ENCODE measurements at places on chromosomes 12 and 14. TPM values are rescaled to one million over a fixed set of nuclear protein-coding genes. Genes with fewer than 3 reads are reported as not detected.

The CACNA2D4 gene
- total RNA-seq, result not detected

The CPNE6 gene
- total RNA-seq, result not detected

The NEUROD4 gene
- not detected for total RNA-seq

The RNF212B gene
- not detected for total RNA-seq

The RTL1 gene
- not detected for total RNA-seq

The DLK1 gene
- total RNA-seq, result 7.2 TPM

The INHBE gene
- not detected for total RNA-seq

The SDR9C7 gene
- total RNA-seq, result not detected

The AICDA gene
- total RNA-seq, result not detected

The PMCH gene
- total RNA-seq, result not detected

The SRGAP1 gene
- 5.5 TPM for total RNA-seq

The MSI1 gene
- total RNA-seq, result 0.11 TPM

The P2RX2 gene
- not detected for total RNA-seq

The RHEBL1 gene
- not detected for total RNA-seq

The KRT71 gene
- total RNA-seq, result not detected

The B3GNT4 gene
- not detected for total RNA-seq

The TDP1 gene
- 9.4 TPM for total RNA-seq

The CEP170B gene
- 39.1 TPM for total RNA-seq

The SERPINA10 gene
- total RNA-seq, result not detected

The RNASE3 gene
- not detected for total RNA-seq

The DPPA3 gene
- total RNA-seq, result not detected

The NGDN gene
- 7.8 TPM for total RNA-seq

The C12orf56 gene
- not detected for total RNA-seq

Data from ascending aorta (tissue), 2 donors.